Activated CD4-positive, CD25-positive, alpha-beta regulatory T cell treated with anti-CD3 and anti-CD28 coated beads, Interleukin-2, amount 50 U/mL, for 16 hours (primary cell): ENCODE measurements at places on chromosomes 1 and 21.

DNA sequence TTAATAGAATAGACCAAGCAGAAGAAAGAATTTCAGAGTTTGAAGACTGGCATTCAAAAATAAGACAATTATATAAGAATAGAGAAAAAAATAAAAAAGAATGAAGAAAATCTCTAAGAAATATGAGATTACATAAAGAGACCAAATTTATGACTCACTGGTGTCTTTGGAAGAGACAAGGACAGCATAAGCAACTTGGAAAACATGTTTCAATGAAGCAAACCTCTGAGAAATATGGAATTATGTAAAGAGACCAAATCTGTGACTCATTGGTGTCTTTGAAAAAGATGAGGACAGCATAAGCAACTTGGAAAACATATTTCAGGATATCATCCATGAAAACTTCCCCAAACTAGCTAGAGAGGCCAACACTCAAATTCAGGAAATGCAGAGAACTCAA, 60.4 kb upstream of the LYPLAL1 start:
- no peak for DNase-seq

DNA sequence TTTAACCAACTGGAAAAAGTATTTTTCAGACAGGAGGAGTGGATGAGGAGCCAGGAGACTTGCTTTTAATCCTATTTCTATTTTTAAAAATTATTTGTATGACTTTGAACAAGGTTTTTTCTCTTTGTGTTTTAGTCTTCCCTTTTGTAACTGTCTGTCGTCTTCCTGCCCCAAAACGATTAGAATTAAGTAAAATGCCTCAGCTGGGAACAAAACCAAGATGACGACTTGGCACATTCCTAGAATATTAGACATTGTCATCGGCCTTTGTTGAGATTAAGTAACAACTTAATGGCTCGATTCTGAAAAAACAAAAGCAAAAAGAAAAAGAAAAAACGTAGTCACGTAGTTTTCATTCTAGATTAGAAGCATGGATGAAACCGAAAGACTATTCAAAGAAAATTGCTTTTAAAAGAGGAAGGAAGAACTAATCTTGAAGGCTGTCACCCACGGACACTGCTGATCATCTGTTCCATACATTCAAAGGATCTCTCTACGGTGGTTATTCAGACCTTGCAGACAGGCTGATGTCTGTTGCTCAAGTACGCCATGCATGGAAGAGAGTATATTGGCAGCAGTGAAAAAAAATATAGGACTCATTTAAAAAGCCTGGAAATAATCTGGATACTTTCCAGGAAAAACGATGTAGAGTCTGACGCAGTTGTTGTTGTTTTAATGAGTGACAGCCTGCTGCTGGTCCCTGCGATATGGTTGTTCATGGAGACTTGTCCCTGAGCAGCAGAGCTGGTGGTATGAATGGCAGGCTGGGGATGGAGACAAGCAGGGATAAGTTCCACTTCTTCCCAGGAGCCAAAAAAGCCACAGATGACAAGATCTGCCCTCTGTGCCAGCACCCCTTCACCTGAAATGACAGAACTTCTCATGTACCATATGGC, 16.8 kb downstream of the GNG4 start:
- no peak for DNase-seq

DNA sequence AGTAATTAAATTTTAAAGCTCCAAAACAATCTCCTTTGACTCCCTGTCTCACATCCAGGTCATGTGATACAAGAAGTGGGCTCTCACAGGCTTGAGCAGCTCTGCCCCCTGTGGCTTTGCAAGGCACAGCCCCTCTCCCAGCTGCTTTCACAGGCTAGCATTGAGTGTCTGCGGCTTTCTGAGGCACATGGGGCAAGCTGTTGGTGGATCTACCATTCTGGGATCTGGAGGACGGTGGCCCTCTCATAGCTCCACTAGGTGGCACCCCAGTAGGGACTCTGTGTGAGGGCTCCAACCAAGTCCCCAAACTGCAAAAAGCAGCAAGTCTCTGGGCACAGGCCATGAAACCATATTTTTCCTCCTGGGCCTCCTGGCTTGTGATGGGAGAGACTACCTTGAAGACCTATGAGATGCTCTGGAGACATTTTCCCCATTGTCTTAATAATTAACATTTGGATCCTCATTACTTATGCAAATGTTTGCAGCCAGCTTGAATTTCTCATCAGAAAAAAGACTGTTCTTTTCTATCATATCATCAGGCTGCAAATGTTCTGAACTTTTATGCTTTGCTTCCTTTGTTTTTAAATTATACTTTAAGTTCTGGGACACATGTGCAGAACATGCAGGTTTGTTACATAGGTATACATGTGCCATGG, 554.1 kb upstream of the OLFM3 start:
- DNase-seq: no peak

GRCh38 chr1:214002060-214002459, 14.3 kb downstream of the PROX1 start:
- no peak for DNase-seq

DNA sequence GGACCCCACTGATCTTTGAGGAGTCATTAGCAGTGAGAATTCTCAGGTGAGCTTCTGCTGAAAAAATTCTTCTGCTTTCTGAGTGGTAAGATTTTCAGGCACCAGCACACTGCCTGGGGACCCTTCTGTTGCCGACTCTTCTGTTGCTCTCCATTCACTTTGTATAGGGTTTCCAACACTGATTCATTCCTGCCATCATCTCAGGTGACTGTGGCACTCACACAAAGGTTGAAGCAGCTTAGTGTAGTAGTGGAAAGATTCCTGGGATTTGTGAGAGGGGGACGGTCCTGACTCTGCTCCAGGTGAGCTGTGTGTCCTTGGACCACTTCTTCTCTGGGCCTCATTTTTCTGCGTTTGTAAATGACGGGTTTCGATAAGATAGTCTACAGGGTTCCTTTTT, 9.4 kb downstream of the UTP11 start:
- no peak for DNase-seq
